ENCODE measurements at places on chromosomes 3 and 15.

DNA sequence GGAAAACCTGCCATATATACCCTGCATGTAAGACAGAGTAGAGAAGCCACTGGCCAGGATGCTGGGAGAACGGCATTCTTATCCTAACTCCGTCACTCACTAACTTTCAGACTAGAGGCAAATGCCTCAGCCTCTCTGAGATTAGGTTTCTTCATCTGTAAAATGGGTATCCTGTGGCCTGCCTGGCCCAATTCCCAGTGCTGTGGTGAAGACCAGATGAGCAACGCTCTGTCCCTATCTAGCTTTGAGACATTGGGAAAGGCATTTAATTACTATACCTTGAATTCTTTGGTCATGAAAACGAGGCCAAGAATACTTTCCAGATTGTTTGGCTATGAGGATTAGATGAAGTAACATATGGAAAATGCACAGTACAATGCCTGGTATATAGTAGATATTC, 35.9 kb downstream of the CEMIP start:
- no peak for DNase-seq

- no peak for DNase-seq
Observed at GRCh38 chr3:147412917-147413685, 3.9 kb downstream of the ZIC1 start.

DNA sequence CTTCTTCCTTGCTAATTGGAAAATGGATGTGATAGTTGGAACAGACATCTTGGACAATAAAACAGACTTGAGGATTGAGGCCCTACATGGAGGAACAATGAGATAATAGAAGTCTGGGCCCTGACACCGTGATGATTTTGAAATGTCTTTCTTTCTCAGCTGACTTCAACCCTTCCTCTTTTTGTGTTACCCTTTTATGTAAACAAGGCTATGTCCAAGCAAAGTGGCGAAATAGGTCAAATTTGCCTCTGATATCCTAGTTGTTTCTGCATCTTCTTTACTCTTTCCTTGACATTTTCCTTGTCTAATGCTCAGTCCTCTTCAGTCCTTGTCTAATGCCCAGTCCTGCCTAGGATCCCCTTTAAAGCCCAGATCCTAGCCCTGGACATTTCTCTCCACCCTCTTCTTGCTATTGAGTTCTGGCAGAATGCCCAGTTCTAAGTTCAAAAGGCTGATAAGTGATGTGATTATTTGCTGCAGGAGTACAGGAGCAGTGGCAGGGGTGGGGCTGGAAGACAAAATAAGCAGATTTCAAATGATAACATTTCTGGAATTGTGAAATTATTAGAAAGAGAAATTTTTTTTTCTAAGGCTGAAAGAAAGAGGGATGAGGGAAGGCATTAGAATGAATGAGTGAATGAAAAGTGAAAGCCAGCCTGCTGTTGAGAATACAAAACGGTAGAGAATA, 6.5 kb upstream of the VPS8 start:
- peak; percentile 24 for DNase-seq

- peak; percentile 75 for DNase-seq
Observed at GRCh38 chr3:72042397-72043203, 257.7 kb upstream of the PROK2 start.

- peak; percentile 3 for DNase-seq
Observed at GRCh38 chr3:131555456-131555855, 52.7 kb upstream of the MRPL3 start.

GRCh38 chr15:66496951-66497501, 536 bp downstream of the SNAPC5 start:
- DNase-seq = no peak

- DNase-seq = no peak
Observed at GRCh38 chr3:188452158-188452772, 298.3 kb downstream of the LPP start.

DNA sequence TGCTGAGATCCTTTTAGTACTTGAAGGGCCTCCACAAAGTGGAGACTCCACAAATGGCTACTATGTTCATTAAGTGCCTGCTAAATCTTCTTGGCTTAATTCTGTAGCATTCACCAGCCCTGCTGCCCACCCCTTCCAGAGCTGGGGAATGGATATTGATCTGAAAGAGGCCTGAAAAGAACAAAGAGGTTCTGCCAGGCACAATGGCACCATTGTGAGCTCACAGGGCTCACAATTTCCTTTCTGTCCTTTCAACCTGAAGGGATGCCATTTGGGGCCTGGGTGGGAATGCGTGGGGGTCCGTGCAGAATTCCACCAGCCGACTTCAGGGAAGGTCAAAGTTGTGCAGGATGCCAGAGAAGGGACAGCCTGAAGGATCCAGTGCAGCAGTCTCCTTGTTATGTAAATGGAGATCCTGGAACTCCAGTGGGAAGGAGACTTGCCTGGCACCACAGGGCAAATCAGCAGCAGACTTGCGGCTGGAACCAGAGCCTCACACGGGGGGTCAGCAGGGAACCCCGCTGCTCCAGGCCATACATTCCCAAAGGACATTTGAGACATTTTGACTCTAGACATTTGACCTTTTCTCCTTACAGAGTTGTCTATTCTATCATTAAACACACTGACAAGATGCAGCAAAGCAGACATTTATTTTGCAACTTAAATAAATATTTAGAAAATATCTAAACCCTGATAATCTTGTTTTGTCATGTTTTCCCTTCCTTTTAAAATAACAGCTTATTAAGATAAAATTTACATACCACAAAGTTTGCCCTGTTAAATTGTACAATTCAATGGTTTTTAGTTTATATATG, 21.5 kb upstream of the MORF4L1 start:
- DNase-seq = no peak

DNA sequence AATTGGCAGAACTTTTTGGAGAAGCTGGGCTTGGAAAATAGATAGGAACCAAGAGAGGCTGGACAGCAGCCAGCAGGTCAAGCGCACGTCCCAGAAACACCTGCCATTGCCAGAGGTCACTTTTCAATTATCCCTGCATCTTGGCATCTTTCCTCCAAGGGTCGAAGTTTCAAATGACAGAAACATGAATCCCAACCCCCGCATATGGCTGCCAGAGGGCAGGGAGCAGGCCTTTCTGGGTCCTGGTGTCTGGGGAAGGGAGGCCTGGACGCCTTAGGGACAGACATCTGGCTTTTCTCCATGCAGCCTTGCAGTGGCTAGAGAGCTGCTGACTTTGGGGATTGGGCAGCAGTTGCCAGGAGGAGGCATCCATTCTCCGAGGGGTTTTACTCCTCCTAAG, 164.5 kb upstream of the TPM1 start:
- DNase-seq = no peak

GRCh38 chr3:64209866-64210621, 15.2 kb downstream of the PRICKLE2 start:
- peak; percentile 59 for DNase-seq

DNA sequence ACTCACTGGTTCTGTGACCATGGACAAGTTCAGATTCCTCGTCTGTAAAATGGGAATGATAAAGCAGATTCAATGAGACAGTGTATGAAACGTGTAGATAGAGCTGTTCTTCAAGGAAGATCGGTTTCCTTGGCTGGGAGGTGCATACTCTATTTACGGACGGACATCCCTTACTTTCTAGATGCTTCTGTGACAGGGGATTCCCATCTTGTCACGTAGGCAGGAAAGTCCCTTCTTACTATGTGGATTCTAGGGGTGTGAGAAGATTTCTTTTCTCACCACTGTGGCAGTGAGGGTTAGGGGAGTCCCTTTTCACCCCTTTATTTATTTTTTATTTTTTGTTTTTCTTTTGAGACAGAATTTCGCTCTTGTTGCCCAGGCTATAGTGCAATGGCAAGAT, 180.9 kb upstream of the TBL1XR1 start:
- DNase-seq = no peak

GRCh38 chr15:95498961-95499360, 831.5 kb upstream of the NR2F2 start:
- no peak for DNase-seq
